Glutamatergic neuron (in vitro differentiated cells): ENCODE measurements at places on chromosomes 11 and 22. TPM values are rescaled to one million over a fixed set of nuclear protein-coding genes. Genes with fewer than 3 reads are reported as not detected.

GRCh38 chr11:64713016-64713707 lies 9.8 kb downstream of the NRXN2 start:
- no peaks in the 10 kb centered on the region for H3K36me3 ChIP-seq
- H3K27me3 ChIP-seq, result peaks cover 30% of the 10 kb centered on the region
- peaks cover 40% of the 10 kb centered on the region for H3K4me1 ChIP-seq
- H3K27ac ChIP-seq, result no peak overlapping the region

- peaks cover 5% of the 10 kb centered on the region for H3K4me1 ChIP-seq
- peaks cover 9% of the 10 kb centered on the region for H3K27me3 ChIP-seq
- no peak for DNase-seq
These were observed 82.6 kb downstream of the CEP164 start for GRCh38 chr11:117410238-117410637.

GRCh38 chr11:122559734-122560382 lies 95.7 kb upstream of the UBASH3B start:
- H3K4me3 ChIP-seq, result no peak overlapping the region
- H3K4me1 ChIP-seq, result no peaks in the 10 kb centered on the region
- no peak for DNase-seq
- no peak overlapping the region for H3K27ac ChIP-seq
- peaks cover 2% of the 10 kb centered on the region for H3K27me3 ChIP-seq

- peaks cover 8% of the 10 kb centered on the region for H3K27me3 ChIP-seq
- H3K4me1 ChIP-seq, result no peaks in the 10 kb centered on the region
- no peaks in the 10 kb centered on the region for H3K36me3 ChIP-seq
- no peak overlapping the region for H3K4me3 ChIP-seq
These were observed 321.7 kb downstream of the NTM start for GRCh38 chr11:131692151-131692550.

DNA sequence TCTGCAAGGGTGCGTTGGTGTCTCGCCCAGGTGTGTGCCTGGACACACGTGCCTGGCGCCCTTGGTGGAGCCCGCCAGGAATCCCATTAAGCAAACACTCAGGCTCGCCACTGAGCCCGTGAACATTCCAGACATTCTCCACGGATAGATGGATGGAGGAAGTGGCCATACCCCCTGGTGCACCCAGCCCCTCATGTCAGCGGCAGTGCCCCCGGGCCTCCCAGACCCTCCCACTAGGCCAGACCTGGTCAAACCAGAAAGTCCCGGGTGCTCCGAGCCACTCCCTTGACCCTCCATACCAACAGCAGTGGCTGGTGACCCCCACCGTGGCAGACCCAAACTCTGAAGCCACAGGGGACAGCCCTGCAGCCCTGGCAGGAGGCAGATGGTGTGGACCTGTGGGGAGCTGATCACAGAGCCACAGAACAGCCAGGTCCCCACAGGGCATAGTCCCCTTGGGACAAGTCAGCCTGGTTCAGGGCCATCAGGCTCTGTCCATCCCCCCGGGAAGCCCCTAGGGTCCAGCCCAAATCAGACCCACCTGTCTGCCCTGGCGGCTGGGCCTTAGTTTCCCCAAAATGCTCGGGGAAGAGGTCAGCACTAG lies 1.9 kb downstream of the EPS8L2 start:
- peaks cover 8% of the 10 kb centered on the region for H3K27me3 ChIP-seq
- H3K36me3 ChIP-seq, result no peaks in the 10 kb centered on the region
- no peak for DNase-seq
- no peak overlapping the region for H3K27ac ChIP-seq
- no peak overlapping the region for H3K4me3 ChIP-seq
- peaks cover 2% of the 10 kb centered on the region for H3K4me1 ChIP-seq

GRCh38 chr11:76656050-76656531 lies 14.5 kb downstream of the LRRC32 start:
- no peaks in the 10 kb centered on the region for H3K4me1 ChIP-seq
- H3K27ac ChIP-seq, result no peak overlapping the region
- peak; percentile 2 for DNase-seq
- no peak overlapping the region for H3K4me3 ChIP-seq
- peaks cover 3% of the 10 kb centered on the region for H3K27me3 ChIP-seq
- no peaks in the 10 kb centered on the region for H3K36me3 ChIP-seq

DNA sequence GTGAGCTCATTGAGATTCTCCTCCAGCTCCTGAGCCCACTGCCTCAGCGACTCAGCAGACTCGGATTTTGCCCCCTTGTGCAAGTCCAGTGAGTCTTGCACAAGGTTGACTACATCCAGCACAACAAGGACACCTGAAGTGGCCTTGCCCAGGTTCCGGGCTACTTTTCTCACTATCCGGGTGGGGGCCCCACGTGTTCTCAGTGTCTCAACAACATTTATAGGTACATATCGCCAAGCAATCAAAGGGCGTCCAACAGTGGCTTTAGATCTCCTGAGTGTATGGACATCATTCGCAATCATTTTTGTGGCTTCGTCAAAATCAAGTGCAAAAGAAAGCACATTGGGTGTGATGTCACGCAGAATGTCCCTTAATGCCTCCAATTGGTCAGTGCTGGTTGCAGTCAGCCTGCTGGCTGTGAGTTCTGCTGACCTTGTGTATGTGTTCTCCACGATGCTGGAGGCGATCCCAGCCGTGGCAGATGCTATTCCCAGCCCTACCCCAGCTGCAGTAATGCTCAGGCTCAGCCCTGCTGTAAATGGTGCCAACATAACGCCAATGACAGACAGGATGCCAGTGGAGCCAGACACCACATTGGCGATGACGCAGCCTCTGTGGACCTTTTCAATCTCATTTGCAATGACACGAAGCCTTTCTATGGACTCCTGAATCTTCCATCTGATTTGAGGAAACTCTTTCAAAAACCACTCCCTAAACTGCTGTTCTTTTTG lies 10.3 kb downstream of the APOL4 start:
- no peak overlapping the region for H3K4me3 ChIP-seq
- no peaks in the 10 kb centered on the region for H3K36me3 ChIP-seq
- H3K4me1 ChIP-seq, result peaks cover 6% of the 10 kb centered on the region
- peaks cover 8% of the 10 kb centered on the region for H3K27me3 ChIP-seq

SLC16A8 gene
- not detected for total RNA-seq

- H3K27ac ChIP-seq, result no peak overlapping the region
- peaks cover 5% of the 10 kb centered on the region for H3K4me1 ChIP-seq
- no peaks in the 10 kb centered on the region for H3K36me3 ChIP-seq
- peaks cover 3% of the 10 kb centered on the region for H3K27me3 ChIP-seq
- no peak overlapping the region for H3K4me3 ChIP-seq
These were observed 6.7 kb downstream of the INCENP start for GRCh38 chr11:62130283-62131169.
